ENCODE measurements at places on chromosomes 16 and 17.

GRCh38 chr17:59357219-59357697 is 25.8 kb downstream of the YPEL2 start:
- DNase-seq: no peak

GRCh38 chr16:57131351-57131970 is 39.1 kb downstream of the CPNE2 start:
- no peak for DNase-seq

DNA sequence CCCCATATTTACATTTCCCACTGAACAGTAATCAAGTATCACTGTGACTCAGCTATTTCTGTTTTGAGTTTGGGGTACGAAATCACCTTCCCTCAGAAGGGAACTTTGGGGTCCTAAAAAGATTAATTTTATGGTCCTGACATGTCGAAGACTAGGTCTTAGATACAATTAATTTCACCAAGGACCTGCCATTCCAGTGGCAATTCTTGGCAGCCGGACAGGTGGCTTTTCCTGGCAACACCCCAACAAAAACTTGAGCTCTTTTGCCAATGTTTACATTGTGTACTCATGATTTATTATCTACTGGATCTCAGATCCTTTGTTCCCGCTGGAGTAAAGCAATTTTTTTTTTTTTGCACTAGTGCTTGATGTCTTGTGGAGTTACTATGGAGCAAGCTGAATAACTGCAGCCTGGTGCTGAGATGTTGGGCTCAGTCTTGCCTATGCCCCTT is 14.4 kb downstream of the SLFN5 start:
- DNase-seq: no peak

GRCh38 chr17:14474591-14474990 is 173.7 kb downstream of the HS3ST3B1 start:
- no peak for DNase-seq

- DNase-seq: no peak
Measured at GRCh38 chr16:87226926-87227295, 90.3 kb downstream of the C16orf95 start.

DNA sequence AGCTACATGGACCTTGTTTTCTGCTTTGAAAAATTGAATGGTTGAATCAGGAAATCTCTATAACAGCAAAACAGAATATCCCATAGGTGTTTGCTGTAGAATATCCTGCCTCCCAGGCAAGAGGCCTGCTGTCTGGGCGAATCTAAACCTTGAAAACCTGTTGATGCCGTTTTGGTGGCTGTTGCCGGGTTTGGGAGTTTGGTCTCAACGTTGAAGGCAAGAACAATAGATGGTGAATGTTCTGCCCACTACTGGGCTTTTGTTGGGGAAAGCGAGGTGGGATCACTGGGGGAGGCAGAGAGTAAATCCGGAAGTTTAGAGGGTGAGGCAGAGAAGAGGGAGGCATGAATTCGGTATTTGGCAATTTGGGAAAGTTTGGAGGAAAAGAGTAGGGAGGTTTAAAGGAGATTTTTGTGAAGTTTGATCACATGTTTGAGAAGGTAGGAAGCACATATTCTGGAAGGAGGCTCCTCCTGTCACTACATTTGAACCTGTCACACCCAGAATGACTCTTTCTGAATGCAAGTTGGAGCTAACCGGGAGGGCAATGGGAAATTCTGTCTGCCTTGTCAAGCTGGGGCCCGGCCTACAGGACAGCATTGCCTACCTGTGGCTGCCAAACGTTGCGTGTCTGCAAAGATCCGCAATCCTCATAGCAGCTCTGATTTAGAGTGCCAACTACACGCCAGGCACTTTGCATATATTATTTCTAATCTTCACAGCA is 46.5 kb downstream of the GPRC5B start:
- no peak for DNase-seq

- no peak for DNase-seq
Measured at GRCh38 chr16:14309906-14310305, 238.8 kb downstream of the MRTFB start.

DNA sequence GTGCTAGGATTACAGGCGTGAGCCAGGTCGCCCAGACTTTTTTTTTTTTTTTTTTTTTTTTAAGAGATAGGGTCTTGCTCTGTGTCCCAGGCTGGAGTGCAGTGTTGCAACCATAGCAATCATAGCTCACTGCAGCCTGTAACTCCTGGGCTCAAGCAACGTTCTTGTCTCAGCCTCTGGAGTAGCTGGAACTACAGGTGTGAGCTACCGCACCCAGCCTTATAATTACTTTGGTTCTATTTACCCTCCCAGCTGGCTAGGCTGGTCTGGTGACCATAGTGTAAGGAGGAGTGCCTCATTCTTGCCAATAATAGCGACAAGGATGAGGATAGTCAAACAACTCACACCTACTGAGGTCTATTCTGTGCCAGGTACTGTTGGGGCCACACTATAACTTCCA is 39.6 kb upstream of the USP7 start:
- DNase-seq: no peak

- no peak for DNase-seq
Measured at GRCh38 chr16:79623824-79624223, 23.3 kb upstream of the MAF start.

DNA sequence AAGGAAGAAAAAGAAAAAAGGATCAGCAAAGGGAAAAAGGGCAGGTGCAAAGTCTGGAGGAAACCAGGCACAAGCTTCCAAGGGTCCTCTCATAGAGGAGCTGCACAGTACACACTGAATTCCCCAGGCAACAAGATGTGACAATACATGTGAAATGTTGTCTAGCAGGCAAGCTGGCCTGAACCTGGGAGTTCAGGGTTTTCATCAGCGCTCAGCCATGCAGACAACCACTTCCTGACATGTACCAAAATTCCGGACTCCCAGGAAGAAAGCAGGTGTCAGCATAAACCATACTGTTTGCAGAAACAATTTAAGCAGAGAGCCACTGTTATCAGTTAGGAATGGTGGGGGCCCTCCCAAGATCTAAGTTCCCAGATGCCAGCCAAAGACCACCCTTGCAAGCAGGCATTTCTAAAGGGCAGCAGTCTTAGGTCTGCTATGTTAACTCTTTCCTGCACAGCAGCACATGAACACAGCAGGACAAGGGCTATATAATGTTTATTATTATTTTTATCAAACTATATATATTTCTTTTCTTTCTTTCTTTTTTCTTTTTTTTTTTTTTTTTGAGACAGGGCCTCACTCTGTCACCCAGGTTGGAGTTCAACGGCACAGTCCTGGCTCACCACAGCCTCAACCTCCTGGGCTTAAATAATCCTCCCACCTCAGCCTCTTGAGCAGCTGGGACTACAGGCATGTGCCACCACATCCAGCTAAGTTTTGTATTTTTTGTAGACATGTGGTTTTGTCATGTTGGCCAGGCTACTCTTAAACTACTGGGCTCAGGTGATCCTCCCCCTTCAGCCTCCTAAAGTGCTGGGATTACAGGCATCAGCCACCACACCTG is 10.1 kb downstream of the TK2 start:
- DNase-seq: no peak
